Ecto neural progenitor cell (in vitro differentiated cells): ENCODE measurements at places on chromosomes 7 and 10.

DNA sequence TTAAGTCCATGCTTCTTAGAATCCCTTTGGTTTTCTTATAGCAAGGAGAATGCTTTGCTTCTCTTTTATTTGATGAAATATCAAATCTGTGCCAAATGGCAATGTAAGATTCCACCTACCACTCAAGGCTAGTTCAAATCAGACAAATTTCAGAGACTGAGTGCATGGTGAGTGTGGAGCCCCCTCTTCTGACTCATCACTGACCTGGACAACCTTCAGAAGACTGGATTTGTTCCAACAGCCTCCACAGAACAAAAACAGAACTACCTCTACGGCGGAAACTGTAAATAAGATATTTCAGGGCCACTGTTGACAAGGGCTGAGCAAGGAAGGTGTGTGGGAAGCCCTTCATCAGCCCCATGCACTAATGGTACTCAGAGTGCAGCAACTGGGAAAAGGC, 21.1 kb downstream of the NCAPG2 start:
- no peak for DNase-seq

GRCh38 chr7:134916171-134916883, 70.0 kb upstream of the AGBL3 start:
- DNase-seq, result no peak

- DNase-seq, result no peak
Observed at GRCh38 chr10:34109495-34109894, 705.6 kb downstream of the PARD3 start.

DNA sequence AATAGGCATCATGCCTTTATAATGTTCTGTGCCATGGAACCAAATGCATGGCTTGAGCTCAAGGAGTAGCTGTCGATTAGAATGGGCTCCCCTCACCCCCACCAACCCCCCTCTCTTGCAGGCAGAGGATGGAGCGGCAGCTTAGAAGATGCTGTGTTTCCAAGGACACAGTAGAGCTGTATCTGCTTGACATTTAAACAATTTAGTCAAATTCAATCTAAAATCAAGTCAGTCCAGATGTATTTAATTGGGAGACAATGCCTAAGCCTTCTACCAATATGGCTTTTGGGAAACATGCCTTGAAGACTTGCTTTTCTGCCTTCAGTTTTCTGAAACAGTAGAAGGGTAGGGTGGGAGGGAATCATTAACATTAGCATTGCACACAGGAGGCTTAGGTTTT, 497.1 kb upstream of the NRP1 start:
- no peak for DNase-seq

- no peak for DNase-seq
Observed at GRCh38 chr7:155578016-155578415, 31.7 kb upstream of the CNPY1 start.
